Activated CD8-positive, alpha-beta memory T cell treated with anti-CD3 and anti-CD28 coated beads for 48 hours (primary cell): ENCODE measurements at places on chromosomes 5 and 9.

DNA sequence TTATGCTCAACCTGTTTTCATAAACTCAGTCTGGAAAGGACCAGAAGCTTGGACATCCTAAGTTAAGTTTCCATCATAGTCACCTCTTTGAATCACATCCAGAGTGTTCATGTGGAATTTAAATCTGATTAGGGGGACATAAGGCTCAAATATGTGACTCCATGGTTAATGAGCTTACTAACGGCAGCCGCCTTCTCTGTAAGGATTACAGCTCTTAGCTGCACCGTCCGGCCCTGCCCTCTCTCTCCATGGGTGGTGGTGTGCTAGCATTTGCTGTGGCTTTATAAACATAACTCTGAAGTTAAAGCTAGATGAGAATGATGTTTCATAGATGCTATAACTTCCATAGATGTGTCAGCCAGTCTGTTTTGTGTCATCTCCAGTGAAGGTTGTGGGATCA, 156.5 kb downstream of the TRIO start:
- DNase-seq, result no peak

DNA sequence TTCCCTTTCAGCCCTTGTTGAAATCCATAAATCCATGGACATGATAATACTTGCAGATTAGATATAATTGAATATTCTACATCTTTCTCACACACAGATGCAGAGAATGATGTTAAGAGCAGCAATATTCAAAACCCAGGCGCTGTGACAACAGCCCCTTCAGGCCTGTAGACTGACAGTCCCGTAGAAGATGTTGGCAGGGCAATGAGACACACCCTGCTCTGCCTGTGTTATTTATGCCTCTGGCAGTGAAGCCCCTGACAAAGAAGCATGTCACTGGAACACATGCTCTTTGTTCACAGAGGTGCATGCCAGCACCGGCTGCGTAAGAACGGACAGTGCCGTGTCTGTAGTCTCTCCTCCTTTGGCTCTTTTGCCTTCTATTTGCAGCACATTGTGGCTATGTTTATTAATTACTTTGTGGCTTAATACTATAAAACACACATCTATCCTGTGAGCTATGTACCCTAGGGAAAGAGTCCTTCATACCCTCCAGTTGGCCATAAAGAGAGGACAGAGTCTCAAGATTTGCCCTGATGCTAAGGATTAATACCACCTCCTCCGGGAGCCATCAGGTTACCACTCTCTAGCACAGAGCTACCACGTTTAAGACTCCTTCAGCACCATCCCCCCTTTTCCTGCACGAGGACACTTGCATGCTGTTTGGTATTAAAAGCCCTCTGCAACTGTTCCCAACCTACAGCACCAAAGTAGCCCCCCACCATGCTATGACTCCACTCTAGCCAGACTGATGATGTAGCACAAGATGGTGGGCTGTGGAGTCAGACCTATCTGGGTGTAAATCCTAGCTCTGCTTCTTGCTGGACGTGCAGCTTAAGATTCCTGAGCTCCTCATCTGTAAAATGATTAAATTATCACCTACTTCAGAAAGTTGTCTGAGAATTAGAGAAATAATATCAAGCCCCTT, 2.0 kb upstream of the ANP32B start:
- no peak for DNase-seq

DNA sequence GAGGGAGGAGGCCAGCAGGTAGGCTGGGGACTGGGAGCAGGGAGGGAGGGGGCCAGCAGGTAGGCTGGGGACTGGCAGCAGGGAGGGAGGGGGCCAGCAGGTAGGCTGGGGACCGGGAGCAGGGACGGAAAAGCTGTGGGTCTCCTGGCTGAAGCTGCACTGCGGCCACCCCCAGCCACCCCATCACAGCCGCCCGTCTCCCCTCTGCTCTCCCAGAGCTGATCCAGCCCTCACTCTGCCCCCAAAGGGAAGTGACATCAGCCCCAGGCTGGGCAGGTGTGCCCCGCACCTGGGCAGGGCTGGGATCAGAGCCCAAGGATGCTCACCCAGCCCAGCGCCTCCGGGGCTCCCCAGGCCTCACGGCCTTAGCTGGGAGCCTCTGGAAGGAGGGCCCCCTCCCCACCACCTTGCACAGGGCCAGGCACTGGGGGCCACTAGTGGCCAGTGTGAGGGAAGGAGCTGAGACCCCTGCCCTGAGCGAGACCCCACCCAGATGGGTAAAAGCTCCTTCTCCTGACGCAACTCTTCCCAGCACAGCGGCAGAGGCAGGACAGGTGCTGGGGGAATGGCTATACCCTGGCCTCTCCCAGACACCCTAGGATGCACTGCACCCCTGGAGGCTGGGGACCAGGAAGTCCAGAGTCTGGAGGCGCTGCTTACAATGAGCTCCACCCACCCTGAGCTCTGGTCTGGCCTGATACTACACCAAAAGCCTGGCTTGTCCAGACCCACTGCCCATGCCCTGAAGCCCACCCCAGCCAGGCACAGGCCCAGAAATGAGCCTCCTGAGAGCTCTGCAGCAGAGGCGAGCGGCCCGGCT, 11.6 kb downstream of the AGPAT2 start:
- DNase-seq, result no peak

DNA sequence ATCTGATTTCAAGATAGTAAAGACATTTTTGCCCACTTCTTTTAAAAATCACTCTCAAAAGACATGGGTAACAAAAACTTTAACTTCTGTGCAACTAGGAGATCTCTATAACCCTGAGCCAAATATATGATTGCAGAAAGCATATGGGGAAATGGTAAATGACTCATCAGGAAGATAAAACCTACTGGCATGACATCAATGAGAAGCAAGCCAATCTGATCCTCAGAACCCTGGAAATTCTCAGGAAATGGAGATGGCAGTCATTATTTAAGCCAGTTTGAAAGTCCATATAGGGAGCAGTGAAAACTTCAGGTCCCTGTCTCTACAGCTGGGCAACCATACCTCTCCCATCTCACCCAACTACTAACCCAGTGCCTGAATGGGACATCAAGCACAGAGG, 249.7 kb upstream of the NREP start:
- DNase-seq, result no peak

DNA sequence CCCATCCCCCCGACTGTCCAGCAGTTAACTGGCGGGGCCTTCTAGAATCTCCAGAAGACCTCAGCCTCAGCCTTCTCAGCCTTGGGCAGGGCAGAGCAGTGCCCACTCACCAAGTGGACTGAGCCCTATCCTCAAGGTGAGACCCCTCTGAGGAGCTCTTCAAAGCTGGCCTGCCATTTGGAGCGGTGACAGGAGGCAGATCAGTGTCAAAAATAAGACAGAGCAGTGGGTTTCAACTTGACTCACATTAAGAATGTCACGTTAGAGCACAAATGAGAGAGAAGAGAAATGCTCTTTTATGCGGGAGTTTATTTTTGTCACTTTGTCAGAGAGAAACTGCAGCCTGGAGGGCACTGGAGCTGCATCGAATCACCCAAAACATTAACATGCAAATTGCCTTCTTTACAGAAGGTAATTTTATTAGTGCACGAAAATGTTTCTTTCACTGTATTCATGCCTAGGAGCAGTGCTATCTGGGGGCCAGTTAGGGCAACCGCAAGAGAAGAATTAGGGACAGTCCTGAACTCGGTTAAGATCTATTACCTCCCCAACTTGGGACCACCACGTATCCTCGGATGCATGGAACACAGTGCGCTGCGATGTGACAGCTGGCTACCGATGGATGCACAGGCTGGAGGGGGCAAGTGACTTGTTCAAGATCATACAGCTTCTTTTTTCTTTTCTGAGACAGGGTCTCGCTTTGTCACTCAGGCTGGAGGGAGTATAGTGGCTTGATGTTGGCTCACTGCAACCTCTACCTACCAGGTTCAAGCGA, 188.5 kb downstream of the DAB2IP start:
- no peak for DNase-seq
